ENCODE measurements at places on chromosomes 2 and 18.

GRCh38 chr2:120684289-120685065 lies 51.2 kb upstream of the GLI2 start:
- DNase-seq = no peak

- DNase-seq = no peak
Observed at GRCh38 chr2:15383695-15384350, 177.3 kb downstream of the NBAS start.

- DNase-seq = peak; percentile 78
Observed at GRCh38 chr2:24342110-24342910, 18.0 kb downstream of the ITSN2 start.

GRCh38 chr2:178994264-178994663 lies 55.7 kb downstream of the CCDC141 start:
- DNase-seq = no peak

DNA sequence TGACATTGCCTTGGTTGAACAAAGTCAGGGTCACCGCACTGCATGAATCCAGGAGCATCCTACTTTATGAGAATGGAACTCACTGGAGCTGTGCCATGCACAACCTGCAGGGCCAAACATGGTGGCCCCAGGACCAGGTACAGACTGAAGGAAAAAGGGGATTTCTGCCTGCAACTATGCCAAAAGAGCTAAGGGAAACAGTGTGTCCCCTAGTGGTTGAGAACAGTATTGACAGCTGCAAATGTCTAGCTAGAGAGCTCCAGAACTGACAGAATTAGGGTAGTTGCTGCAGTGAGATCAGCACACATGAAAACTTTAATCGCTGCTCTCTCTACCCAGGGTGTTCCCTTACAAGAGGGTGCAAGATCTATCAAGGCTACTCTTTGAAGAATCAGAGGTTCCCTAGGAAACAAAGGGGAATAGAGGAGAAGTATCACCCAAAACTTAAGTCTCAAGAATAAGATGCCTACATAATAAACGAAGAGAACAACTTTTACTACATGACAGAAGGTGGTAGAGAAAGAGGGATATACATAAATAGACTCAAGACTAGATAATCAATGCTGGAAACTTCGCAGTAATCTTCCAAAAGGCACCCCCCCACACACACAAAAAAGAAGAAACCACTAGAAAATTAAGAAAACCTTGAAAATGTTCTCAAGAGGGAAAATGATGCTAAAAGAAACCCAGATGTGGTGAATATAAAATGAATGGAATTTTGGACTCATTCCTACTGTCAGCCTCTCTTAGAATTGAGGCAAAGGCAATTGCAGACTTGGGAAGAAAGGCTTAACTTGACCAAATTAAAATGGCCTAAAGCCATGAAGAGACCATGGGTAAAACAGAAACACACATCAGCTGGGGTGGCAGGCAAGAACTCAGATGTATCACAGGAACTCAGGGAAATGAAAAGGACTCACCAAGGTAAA lies 43.6 kb upstream of the IHH start:
- DNase-seq = peak; percentile 79

DNA sequence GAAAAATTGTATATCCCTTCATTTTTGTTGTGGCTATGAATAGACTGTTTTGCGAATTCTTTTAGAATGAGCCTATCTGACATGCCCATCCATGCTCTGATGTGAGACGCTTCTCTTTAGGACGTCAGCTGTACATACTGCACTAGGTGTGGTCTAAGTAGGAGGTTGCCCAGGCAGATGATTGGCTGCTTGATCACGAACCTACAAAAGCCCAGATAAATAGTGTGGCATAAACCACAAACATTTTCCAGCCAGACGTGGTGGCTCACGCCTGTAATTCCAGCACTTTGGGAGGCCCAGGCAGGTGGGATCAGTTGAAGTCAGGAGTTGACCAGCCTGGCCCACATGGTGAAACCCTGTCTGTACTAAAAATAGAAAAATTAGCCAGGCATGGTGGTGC lies 251.8 kb downstream of the AGAP1 start:
- no peak for DNase-seq

GRCh38 chr18:1438458-1438910 lies 533.8 kb downstream of the ADCYAP1 start:
- DNase-seq = no peak

DNA sequence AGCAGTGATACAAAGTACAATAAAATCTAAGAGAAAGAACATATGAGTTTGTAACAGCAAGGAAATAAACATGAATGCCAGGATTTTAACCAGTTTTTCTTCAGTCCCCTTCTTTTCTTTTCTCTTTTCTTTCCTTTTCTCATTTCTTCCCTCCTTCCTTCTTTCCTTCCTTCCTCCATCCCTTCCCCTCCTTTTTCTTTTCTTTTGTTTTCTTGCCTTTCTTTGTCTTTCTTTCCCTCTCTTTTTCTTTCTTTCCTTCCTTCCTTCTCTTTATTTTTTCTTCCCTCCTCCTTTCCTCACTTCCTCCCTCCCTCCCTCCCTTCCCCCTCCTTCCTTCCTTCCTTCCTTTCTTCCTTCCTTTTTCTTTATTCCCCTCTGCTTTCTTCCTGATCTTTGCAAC lies 142.8 kb upstream of the SYT4 start:
- DNase-seq = no peak

GRCh38 chr2:109402180-109402579 lies 211.6 kb downstream of the SEPTIN10 start:
- no peak for DNase-seq

DNA sequence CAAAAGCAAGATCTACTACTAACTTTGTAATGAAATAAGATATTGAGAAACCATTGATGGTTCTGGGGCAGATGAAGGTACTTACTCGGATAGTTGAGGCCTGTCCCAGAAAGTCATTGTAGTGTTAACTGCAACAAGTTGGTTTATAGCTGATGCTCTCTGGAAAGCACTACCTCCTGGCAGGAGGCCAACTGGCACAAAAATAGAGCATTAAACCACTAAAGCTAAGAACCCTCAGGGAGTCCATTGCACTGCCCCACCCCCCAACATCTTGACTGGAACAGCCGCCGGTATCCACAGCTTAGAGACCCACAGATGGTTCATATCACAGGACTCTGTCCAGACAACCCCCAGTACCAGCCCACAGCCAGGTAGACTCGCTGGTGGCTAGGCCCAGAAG lies 552.5 kb upstream of the CRIM1 start:
- no peak for DNase-seq

- no peak for DNase-seq
Observed at GRCh38 chr2:112800881-112801583, 16.7 kb upstream of the IL1A start.

- no peak for DNase-seq
Observed at GRCh38 chr2:176202491-176202890, 14.0 kb downstream of the HOXD1 start.

GRCh38 chr2:202375033-202375608 lies 1.0 kb upstream of the BMPR2 start:
- no peak for DNase-seq

GRCh38 chr2:12778369-12778768 lies 61.6 kb downstream of the TRIB2 start:
- DNase-seq = no peak

- no peak for DNase-seq
Observed at GRCh38 chr2:9416267-9416961, 6.9 kb downstream of the ITGB1BP1 start.

- no peak for DNase-seq
Observed at GRCh38 chr2:54228945-54229344, 27.1 kb downstream of the TSPYL6 start.

GRCh38 chr18:35041815-35042387 lies 688 bp downstream of the MAPRE2 start:
- DNase-seq = peak; percentile 80

- DNase-seq = no peak
Observed at GRCh38 chr2:44480068-44480467, 118.3 kb downstream of the CAMKMT start.

- no peak for DNase-seq
Observed at GRCh38 chr2:235864733-235865515, 303.3 kb downstream of the GBX2 start.

- DNase-seq = no peak
Observed at GRCh38 chr2:147789720-147790119, 55.1 kb upstream of the ACVR2A start.

- no peak for DNase-seq
Observed at GRCh38 chr2:164721430-164721829, 100.1 kb upstream of the GRB14 start.
